ENCODE measurements at places on chromosomes 6 and 20. TPM values are rescaled to one million over a fixed set of nuclear protein-coding genes. Genes with fewer than 3 reads are reported as not detected.

Gene TRIM31
- total RNA-seq, result 80.0 TPM

Gene NANP
- 2.7 TPM for total RNA-seq

Gene ZSCAN23
- 2.2 TPM for total RNA-seq

Gene SYNJ2
- 35.4 TPM for total RNA-seq

Gene SAPCD1
- 3.9 TPM for total RNA-seq

Gene MUC21
- total RNA-seq, result not detected

Gene FLOT1
- total RNA-seq, result 137 TPM

Gene HUS1B
- total RNA-seq, result 0.95 TPM

Gene TMEM244
- not detected for total RNA-seq

Gene ELOVL4
- total RNA-seq, result 0.31 TPM

Gene THBD
- 4.5 TPM for total RNA-seq

Gene ADGB
- total RNA-seq, result 1.5 TPM

Gene PTGIS
- total RNA-seq, result 4.5 TPM

Gene PACSIN1
- not detected for total RNA-seq

Gene LY6G6D
- not detected for total RNA-seq

Gene EEF1A2
- 1.3 TPM for total RNA-seq

Gene PRDM1
- 16.6 TPM for total RNA-seq

Gene ABRACL
- 110 TPM for total RNA-seq

Gene LSM14B
- total RNA-seq, result 36.3 TPM

Gene UBE2J1
- total RNA-seq, result 58.5 TPM

Gene MYL9
- 36.9 TPM for total RNA-seq

Gene SLC22A7
- not detected for total RNA-seq

Gene SLC24A3
- 3.2 TPM for total RNA-seq

Gene OXT
- total RNA-seq, result not detected

Gene MACROD2
- 6.6 TPM for total RNA-seq

Gene PCK1
- 328 TPM for total RNA-seq

Gene SRMS
- total RNA-seq, result 4.6 TPM

Gene PTCHD4
- total RNA-seq, result 0.12 TPM

Gene BPIFB4
- total RNA-seq, result not detected

Gene PRL
- not detected for total RNA-seq

Gene MRPS18A
- total RNA-seq, result 69.4 TPM

Gene RSPO4
- total RNA-seq, result 0.11 TPM

Gene ENPP5
- total RNA-seq, result 3.4 TPM

Gene PSORS1C2
- total RNA-seq, result not detected

Gene SLC22A16
- not detected for total RNA-seq

Gene AVP
- total RNA-seq, result not detected

Gene VSX1
- total RNA-seq, result not detected

Gene WRNIP1
- total RNA-seq, result 44.3 TPM

Gene FAXC
- total RNA-seq, result 0.73 TPM

Gene CABLES2
- 9.5 TPM for total RNA-seq

Gene PRSS16
- 23.2 TPM for total RNA-seq

Gene BTNL2
- total RNA-seq, result not detected

Gene KCNK16
- total RNA-seq, result not detected

Gene MRPS18B
- 60.6 TPM for total RNA-seq

Gene VWA7
- 11.4 TPM for total RNA-seq

Gene AFG1L
- total RNA-seq, result 9.0 TPM

Gene SCUBE3
- total RNA-seq, result 0.09 TPM

Gene GABBR1
- total RNA-seq, result 21.8 TPM

Gene SIRPD
- not detected for total RNA-seq

Gene KCNK15
- 0.40 TPM for total RNA-seq

Gene BEND6
- total RNA-seq, result not detected

Gene PAX1
- not detected for total RNA-seq

Gene RSPO3
- total RNA-seq, result 2.3 TPM

Gene ILRUN
- total RNA-seq, result 48.0 TPM

Gene OPRM1
- total RNA-seq, result not detected

Measured in left colon (tissue), 2 donors.